ENCODE measurements at places on chromosomes 5 and 9.
A peak's percentile ranks its signal among the peaks of the same experiment; 100 is the strongest.

DNA sequence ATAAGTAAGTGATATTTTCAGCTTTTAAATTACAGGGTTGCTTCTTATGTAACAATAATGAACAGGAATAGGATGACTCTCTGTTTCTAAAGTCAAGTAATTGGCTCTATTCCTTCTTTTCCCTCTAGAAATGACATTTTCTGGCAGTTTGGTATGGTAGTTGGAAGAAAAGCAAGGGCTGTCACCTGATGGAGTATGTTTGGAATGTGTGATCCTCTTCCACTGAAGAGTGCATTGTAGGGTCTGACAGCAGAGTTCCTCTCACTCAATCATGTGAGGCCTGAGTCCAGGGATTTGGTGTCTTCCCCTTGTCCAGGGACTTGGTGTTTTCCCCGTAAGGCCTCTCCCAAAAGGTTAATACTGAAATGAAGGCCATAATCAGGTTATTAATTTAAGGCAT lies 233.8 kb upstream of the FBXL7 start:
- DNase-seq = no peak

GRCh38 chr5:54514841-54515432 lies 2.6 kb upstream of the SNX18 start:
- DNase-seq = no peak

- no peak for DNase-seq
These were observed 21.3 kb upstream of the AOPEP start for GRCh38 chr9:94705162-94705702.

DNA sequence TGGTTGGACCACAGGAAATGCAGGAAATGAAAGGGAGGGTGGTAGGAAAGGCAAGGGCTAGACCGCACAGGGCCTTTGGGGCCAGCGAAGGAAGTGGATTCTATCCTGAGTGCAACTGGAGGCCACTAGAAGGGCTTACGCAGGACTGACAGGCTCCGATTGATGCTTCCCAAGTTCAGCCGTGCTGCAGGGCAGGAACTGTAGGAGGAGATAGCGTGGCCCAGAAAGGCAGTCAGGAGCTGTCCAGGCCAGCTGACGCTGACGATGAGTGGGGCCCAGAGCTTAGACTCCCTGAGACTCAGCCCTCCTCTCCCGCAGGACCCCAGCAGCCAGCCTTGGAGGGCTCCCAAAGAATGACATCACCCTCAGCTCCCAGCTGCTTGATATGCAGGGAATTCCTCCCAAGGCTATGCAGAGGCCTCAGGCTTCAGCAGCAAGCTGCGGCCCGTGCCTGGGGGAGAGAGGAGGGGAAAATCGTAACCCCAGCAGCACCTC lies 48.8 kb downstream of the KCNIP1 start:
- DNase-seq = peak; percentile 48

- DNase-seq = no peak
These were observed 399.9 kb downstream of the SH3GL2 start for GRCh38 chr9:17978773-17979172.

DNA sequence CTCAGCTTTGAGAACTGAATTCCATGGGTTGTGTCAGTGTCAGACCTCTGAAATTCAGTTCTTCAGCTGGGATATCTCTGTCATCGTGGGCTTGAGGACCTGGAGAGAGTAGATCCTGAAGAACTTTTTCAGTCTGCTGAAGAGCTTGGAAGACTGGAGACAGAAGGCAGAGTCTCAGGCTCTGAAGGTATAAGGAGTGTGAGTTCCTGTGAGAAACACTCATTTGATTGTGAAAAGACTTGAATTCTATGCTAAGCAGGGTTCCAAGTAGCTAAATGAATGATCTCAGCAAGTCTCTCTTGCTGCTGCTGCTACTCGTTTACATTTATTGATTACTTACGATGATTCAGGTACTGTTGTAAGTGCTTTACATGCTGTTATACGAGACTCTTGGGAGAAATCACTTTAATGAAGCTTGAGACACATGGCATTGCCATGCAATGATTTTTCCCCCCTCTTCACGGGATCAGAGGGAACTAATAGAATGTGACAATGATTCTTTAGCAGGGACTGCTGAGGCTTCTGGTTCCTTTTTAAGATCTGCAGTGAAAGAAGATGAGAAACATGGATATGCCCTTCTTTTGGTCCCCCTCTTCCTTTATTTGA lies 63.8 kb downstream of the PTTG1 start:
- DNase-seq = no peak

DNA sequence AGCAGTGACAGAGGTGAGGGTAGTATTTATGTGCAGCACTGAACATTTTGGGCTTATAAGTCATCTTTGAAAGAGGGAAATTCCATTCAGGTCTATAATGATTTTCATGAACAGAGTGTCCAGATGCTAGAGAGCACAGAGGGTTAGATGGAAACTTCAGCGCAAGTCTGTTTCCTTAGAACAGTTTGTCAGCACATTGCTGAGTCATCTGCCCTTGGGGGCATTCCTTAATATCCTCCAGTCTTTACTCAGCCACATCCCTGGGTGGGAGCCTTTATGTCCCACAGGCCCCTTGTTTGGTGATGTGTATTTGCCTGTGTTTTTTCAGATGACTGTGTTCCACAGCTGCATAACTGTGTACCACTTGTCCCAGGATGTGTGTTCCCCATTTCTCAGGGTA lies 138.5 kb upstream of the S1PR3 start:
- DNase-seq = peak; percentile 41

- DNase-seq = no peak
These were observed 49.9 kb upstream of the PPP2CA start for GRCh38 chr5:134275822-134276221.

GRCh38 chr5:176660860-176661641 lies 13.8 kb downstream of the TSPAN17 start:
- peak; percentile 91 for DNase-seq

- DNase-seq = no peak
These were observed 304.6 kb upstream of the DMRT1 start for GRCh38 chr9:536597-537511.

DNA sequence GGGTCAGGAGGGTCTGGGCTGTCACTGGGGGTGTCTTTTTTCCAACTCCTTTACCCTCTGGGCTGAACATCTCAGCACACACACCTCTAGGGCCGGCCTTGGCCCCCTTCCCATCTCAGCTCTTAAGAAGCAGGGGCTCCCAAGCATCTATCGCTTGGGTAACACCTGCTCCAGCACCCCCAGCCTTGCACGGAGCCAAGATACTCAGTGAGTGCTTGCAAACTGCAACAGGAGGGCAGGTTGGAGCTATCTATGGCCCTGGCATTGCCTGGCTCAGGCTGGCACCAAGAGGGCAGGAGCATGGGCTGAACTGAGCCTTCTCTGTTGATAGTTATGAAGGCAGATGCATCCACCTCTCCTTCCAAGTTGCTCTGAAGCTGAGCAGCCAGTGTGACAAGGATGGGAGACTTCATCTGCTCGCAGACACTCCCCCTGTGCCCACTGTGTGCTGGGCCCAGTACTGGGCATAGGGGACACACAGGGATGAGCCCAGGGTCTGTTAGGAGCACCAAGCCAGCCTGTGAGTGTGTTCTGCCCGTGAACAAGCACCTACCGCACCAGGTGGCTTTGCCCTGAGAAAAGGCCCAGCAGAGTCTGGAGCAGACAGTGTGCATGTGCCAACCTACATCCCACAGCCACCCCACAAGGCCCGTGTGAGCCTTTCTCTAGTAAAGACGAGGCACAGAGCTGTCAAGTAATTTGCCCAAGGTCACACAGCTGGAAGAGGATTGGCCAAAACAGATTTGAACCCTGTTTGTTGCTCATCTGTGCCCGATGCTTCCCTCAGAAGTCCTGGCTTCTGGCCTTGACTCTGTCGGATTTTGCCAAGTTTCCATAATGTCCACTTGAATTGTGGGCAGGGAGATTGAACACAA lies 58.2 kb downstream of the PHF2 start:
- DNase-seq = no peak

DNA sequence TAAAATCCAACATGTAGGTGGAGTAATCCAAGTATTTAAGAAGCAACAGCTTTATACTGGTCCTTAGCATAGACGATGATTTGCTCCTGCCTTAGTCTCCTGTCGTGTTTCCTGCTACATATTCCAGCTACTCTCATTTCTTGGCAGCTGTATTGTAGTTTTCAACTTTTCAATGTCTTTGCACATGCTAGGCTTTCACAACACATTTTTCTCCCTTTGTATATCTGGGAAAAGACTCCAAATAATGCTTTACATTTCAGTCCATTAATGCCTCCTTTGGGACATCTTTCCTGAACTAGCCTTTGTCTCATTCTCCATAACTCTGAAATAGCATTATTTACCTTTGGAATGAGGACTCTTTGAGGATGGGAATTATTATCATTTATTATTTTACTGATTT lies 508.0 kb downstream of the PTPRD start:
- DNase-seq = no peak

- DNase-seq = no peak
These were observed 64.1 kb downstream of the IQGAP2 start for GRCh38 chr5:76467216-76467615.

DNA sequence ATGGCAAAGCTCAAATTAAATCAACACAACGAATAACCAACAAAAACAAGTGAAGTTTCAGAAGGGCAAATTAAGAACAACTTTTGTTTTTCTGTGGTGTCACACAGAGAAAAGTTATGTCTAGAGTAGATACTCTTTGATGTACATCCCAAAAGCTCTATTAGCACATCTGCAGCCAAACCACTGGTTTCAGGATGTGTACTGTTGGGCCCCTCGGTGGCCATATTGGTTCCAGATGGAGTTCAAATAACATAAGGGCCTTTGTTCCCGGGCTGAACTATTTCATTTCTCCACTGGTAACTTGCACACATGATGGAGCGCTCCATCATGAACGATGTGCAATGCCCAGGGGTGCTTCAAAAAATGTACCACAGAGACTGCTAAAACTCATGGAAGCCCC lies 126.1 kb downstream of the SEMA5A start:
- no peak for DNase-seq

DNA sequence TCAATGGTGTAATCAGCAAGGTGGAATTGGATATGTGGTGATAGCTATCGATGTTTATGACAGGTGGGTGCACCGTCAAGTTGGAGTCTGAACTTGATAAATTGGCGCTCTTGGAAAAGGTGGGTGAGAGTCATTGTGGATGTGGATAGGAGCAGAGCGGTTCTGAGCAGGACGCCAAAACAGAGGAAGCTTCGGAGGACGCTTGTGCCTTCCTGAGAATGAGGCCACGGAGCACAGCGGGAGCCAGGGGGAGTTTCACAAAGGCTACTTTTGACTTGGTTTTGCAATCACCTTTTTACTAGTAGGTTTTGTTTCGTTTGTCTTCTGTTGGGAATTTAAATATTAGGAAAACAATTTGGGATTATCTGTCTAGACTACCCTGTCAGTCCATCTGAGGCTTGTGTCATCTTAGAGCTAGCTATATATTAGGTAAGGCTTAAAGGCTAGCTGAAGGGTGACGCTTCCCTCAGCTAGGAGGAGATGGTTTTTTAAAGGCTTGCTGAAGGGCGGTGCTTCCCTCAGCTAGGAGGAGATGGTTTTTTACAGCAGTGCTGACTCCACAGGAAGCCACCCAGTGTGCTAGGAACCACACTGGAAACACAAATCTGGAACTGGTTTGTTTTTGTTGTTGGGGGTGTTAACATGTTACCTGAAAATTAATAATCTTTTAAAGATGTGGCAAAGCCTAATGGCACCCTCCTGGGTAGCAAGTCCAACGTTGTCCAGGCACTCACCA lies 142.4 kb upstream of the IRX4 start:
- DNase-seq = no peak

GRCh38 chr9:110089681-110090370 lies 118.1 kb downstream of the C9orf152 start:
- no peak for DNase-seq

DNA sequence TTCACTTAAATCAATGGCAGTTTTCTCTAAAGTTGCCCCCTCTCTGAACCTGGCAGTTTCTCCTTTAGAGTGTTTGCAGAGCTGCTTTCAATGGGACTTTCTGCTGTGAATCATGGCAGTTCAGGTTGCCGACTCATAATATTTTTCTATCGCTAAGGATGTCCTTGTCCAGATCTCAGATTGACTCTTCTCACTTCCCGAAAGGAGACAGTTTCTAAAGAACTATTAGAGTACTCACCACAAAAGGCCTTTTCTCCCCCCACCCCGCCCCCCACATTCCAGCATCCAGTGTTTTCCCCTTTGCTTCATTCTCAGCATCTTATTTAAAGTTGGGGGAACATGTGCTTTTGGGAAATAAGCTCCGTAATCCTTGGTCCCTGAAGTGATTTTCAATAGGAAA lies 443.5 kb upstream of the KLF4 start:
- no peak for DNase-seq

DNA sequence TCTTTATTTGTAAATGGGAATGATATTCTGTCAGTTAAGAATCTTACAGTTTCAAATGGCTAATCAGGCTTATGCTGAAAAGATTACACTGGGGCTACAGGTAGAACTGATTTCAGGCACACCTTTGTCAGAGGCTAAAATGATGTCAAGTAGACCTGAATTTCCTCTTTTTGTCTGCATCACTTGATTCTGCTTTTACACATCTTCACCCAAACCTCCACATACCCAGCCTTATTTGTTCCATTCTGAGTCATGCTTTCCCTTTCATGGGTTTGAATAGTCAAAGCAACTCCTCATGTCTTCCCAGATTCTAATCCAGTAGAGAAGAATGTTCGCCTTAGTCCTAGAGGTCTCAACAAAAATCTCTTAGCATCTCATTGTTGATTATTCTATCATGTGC lies 156.4 kb downstream of the CWC27 start:
- DNase-seq = no peak

- DNase-seq = no peak
These were observed 184.9 kb upstream of the OR13F1 start for GRCh38 chr9:104319198-104319597.

All from AG08396 (cell line).